GM10248 (cell line): ENCODE measurements at places on chromosomes 7 and 10.

- no peak for DNase-seq
Measured at GRCh38 chr10:118775478-118775877, 20.7 kb upstream of the CACUL1 start.

GRCh38 chr10:114683162-114683561 lies 25.1 kb upstream of the ABLIM1 start:
- DNase-seq = no peak

GRCh38 chr10:70652761-70653657 lies 19.3 kb upstream of the ADAMTS14 start:
- DNase-seq = no peak

DNA sequence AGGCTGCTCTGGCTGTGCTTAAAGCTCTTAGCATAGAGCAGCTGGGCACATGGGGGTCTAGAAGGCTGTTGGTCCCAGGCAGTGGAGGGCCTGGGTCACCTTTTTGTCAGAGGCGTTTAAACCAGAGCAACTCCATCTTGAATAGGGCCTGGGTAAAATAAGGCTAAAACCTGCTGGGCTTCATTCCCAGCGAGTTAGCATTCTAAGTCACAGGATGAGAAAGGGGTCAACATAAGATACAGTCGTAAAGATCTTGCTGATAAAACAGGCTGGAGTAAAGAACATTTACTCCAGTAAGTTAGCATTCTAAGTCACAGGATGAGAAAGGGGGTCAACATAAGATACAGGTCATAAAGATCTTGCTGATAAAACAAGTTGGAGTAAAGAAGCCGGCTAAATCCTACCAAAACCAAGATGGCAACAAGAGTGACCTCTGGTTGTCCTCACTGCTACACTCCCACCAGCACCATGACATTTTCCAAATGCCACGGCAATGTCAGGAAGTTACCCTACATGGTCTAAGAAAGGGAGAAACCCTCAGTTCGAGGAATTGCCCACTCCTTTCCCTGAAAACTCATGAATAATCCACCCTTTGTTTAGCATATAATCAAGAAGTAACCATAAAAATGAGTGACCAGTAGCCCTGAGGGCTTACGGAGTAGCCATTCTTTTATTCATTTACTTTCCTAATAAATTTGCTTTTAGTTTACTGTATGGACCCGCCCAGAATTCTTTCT lies 96.8 kb upstream of the PCBD1 start:
- no peak for DNase-seq

DNA sequence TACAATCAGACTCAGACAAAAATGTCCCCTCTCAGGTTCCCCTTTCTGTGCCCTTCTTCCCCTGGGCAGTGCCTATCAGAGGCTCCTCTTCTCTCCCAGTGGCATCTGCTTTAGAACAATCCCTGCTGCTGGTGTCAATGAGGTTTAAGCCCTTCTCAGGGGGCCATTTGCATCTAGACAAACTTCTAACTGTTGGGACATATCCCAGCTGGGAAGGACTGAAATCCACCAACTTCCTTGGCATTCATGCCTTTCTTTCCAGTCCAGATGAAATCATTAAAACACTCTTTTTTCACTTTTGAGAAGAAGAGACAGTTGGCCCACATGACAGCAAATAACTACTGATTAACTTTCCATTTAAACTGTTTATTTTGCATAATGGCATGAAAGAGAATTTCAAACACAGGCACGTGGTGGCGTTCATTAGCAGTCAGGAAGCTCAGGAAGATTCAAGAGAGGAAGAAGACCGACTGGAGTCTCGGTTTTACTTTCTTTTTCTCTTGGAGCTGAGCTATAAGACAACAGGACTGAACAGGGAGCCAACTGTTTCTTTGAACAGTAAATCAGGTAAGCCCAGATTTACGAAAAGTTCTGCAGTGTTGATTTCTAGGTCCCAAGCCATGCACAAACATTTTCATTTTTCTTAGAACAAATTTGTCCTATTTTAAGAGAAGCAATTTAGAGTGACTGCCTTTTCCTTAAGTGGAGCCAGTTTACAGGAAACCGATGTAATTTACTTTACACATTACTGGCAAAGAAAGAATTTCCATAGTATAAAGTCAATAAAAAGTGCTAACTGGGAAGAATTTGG lies at the start of gene GIMAP2:
Gene GIMAP2 (plus strand): TSS at position 488 of the 811 bp plus-strand sequence. CDS start 1,354 bp downstream, outside the sequence.
- DNase-seq = peak; percentile 61

GRCh38 chr7:150941351-150942000 lies 36.6 kb downstream of the KCNH2 start:
- no peak for DNase-seq

- no peak for DNase-seq
Measured at GRCh38 chr7:158080899-158081445, 506.7 kb downstream of the PTPRN2 start.

- DNase-seq = no peak
Measured at GRCh38 chr10:68462536-68462935, 9.2 kb downstream of the DNA2 start.

GRCh38 chr10:115525141-115525540 lies 432.0 kb downstream of the ATRNL1 start:
- no peak for DNase-seq

DNA sequence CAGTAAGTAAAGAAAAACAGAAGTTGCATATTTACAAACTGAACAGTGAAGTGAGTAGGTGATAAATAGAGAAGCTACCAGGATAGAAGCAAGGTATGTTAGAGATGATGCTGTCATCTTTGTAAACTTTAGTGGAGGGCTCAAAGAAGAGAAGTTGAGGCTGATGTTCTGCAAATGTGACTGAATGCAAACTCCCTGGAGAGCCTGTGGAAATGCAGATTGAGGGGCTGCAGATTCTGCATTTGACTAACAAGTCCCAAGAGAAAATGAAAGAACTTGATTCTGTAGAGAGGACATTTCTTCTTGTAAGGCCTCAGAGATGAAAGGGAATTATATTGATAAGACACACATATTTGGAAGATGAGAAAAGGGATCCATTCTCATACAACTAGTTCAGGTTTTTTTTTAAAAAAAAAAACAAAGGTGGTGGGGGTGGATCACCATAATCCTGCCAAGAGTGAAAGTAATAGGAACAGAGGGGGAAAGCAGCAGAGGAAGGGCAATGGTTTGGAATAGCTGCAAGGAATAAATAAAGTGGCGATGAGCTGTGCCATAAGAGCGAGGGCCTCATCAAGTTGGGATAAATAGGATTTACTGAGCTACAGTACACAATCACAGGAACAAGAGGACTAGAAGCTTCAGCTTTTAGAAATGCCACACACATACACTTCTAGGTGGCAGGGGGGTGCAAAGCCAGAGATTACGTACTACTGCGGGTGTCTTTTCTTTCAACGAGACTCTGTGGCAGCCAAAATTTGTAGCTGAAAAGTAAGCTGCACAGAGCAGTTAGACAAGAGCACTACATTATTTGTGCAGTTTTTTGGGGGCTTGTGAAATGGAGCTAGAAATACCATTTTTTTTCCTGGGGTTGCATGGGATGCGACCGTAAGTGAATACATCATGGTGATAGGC lies 778.5 kb downstream of the NRG3 start:
- no peak for DNase-seq

- no peak for DNase-seq
Measured at GRCh38 chr7:99170730-99171074, 26.8 kb upstream of the SMURF1 start.

DNA sequence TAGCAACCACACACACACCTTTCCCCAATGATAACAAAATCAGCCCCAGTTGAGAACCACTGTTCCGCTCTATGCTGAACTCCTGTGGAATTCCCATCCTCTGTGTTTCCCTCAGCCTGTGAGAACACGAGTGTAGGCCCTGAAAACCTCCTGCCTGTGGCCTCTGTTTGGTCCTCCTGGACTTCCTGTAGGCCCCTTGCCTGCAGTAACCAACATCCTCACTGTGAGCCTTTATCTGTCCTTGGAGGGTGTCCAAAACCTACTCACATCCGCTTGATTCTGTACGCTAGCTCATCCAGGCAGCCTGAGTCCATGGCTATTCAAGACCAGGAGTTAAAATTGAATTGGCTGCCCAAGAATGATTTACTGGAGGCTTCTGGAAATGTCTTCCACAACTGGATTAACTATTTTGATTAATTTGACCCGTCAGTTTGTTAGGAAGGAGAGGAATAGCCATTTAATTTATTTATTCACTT lies 149.8 kb downstream of the AKR1D1 start:
- no peak for DNase-seq

DNA sequence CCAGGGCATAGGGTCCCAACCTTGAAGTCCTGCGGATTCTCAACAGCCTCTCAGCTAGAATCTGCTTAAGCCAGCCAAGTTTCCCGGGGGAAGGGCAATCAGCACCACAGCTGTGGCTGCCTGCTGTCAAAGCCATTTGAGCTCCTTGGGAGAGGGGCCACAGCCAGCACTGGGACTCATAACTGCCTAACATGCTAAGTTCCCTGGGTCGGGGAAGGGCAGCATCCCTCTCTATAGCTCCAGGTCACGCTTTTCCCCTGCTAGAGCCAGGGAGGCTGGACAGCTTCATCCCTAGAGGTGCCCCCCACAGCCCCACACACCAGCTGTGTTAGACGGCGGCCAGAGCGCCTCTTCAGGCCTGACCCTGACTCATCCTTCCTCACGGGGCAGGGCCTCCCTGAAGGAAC lies 49.6 kb upstream of the PDE1C start:
- DNase-seq = no peak

DNA sequence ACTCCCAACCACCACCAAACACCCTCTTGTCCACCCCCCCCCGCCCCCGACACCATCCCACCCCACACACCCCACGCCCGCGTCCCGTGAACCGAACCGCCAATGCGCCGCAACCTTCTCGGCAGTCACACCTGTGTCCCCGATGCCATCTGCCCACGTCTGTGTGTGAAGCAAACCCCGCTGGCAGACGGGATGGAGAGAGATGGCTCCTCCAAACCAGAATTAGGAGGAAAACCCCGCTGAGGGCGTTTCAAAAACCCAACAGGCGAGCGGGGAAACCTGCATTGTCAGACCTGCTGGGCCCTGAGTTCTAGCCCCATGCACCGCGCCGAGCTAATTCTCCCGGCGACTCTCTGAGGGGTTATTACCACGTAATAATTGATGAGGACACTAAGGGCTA lies 28.6 kb upstream of the KCNK18 start:
- no peak for DNase-seq

DNA sequence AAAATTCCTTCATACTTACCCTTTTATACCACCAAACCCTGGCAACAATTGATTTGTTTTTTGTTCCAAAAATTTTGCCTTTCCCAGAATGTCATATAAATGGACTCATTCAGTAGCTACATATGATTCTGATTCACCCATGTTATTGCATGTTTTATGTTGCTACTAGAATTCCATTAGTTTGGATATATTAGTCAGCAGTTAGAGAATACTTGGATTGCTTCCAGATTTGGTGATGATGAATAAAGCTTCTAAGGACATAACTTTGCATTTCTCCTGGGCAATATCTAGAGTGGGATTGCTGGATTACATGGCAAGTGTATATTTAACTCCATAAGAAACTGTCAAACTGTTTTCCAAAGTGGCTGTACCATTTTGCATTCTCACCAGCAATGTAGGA lies 806.9 kb downstream of the DNAJB9 start:
- no peak for DNase-seq

DNA sequence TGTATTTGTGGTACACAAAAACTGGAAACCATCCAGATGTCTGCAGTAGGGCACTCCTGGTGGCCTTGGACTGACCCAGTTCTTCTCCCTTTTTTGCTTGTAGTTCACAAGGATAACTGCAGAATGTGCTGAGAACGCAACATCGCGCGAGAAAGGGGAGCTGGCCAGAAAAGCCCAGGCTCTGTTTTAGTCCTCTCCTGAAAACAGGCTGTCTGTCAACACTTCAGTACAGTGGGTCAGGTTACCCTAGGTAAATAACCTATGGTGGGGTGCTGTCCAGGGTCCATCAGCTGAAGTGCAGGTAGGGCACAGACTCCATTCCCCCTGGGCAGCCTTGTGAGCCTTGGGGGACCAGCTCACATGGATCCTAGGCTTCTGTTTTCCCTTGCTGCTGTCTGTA lies 495.8 kb downstream of the MDFIC start:
- DNase-seq = no peak

- no peak for DNase-seq
Measured at GRCh38 chr10:20202337-20202736, 386.1 kb downstream of the PLXDC2 start.

- DNase-seq = no peak
Measured at GRCh38 chr10:101136708-101137121, 5.6 kb downstream of the TLX1 start.

DNA sequence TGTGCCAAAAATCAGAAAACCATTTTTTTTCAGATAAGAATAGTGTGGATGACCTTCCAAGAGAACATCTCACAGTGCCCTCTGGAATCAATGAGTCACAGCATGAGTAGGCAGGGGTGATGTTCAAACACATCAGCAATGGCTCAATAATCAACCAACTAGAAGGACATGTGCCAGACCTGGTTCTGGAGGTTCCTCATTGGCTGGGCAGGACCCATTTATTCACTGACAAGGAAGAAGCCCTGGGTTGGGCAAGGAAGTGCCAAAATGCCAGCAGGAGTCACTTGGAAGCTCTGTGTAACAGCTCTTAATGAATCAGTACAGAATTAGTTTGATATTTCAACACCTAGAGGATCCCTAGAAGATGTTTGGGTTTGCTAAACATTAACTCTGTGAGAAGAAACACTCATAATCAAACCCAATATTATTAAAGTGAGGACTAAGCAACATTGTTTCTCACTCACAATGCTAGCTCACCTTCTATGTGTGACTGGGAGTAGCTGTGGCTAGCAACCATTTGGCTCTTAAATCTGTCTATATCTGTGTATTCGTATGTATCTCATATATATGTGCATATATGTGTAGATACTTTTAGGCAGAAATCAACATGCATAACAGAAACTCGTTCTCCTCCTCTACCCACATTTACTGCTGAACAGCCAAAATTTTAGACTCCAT lies 72.3 kb upstream of the APBB1IP start:
- DNase-seq = no peak

DNA sequence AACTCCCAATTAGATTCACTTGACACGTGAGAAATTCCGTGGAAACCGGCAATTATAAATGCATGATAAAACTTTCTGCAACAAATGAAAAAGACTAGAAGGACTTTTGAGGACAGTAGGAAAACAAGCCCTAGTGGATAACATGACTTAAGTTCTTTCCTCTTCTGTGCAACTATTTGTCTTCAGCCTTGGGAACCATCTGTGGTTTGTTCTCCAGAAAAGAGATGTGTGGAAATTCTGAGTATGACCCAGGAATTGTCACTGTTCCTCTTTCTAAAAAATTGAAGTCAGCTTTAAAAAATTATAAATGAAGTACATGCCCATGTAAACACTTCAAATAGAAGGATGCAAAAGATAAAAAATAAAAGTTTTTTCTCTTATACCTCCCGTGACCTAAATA lies 128.6 kb upstream of the SVIL start:
- no peak for DNase-seq

GRCh38 chr10:112565434-112566053 lies 118.5 kb downstream of the VTI1A start:
- DNase-seq = peak; percentile 26

GRCh38 chr10:79346388-79347225 lies 662 bp upstream of the PPIF start:
- DNase-seq = peak; percentile 22
